NB4 (cell line): ENCODE measurements at places on chromosomes 2 and 18.
A peak's percentile ranks its signal among the peaks of the same experiment; 100 is the strongest.

DNA sequence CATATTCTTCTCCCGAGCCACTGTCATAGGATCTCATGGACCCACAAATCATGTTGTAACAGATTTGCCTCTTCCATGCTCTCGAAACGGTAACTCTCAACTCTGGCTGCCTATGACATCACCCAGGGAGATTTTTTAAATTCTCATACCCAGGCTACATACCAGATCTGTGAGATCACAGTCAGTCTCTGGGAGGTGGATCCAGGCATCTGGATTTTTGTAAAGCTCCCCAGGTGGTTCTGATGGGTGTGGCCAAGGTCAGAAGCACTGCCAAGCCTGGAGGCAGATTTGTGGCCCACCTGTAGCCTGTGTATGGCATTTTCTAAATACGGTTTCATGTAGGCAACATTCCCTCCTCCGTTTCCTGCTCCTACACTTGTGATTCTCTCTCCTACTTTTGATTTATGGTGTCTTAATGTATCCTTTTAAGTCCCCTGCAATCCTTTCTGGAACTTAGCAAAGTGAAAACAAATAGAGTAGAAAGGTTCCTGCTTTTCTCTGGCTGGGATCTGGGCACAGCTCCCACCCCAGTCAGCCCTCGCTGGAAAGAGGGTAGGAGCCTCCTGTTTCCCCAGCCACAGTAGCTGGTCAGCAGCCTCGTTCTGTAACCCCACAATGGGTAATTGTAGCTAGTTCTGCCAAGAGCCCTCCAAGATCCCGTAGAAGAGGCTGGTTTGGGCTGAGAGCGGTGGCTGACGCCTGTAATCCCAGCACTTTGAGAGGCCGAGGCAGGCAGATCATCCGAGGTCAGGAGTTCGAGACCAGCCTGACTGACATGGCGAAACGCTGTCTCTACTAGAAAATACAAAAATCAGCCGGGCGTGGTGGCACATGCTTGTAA lies 96.2 kb downstream of the KLHL29 start:
- no peak for DNase-seq

GRCh38 chr2:236545814-236546480 lies 23.7 kb upstream of the ACKR3 start:
- no peak for DNase-seq

- DNase-seq: peak; percentile 67
These were observed 12.8 kb downstream of the SLC30A3 start for GRCh38 chr2:27249891-27250651.

- DNase-seq: no peak
These were observed 105.3 kb downstream of the PARD3B start for GRCh38 chr2:204650611-204651010.

GRCh38 chr2:197079414-197079813 lies 152.9 kb upstream of the PGAP1 start:
- DNase-seq: no peak

DNA sequence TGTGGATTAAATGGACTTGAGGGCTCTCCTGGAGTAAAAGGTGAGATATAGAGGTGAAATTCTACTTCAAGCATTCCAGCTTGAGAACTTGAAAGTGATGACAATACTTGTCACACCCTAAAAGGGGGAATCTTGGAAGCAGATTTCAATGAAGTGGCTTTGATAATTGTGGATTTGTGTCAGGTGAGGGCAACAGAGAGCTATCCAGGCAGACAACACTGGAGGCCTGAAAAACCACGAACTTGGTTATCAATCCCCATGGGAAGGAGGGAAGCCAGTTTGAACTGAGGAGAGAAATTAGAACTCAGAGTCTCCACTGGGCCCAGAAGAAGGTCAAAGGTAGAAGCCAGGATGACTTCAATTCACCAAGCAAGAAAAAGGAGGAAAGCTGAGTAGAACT lies 263.9 kb downstream of the FIGN start:
- peak; percentile 75 for DNase-seq

DNA sequence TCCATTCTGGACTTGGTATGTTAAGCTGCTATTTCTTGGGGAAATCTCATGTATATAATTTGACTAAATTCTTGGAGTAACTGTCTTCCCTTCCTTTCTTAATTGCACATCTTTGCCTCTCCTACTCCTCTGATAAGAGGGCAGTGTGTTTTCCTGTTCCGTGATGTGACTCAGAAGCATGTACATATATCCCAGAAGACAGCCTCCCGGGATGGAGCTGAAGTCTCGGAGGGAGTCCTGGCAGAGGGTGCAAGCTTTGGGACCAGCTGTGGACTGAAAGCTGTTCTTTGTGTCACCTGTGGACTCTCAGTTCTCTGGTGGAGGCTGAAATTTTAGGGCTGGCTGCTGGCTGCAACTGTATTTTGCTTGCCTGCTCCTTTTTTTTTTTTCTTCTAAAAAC lies 54.7 kb upstream of the MGAT5 start:
- no peak for DNase-seq

- no peak for DNase-seq
These were observed 418.6 kb downstream of the TSN start for GRCh38 chr2:122174061-122174460.

- DNase-seq: no peak
These were observed 16.1 kb downstream of the SNORC start for GRCh38 chr2:232886176-232886575.

- peak; percentile 85 for DNase-seq
These were observed 35.4 kb downstream of the INPP4A start for GRCh38 chr2:98479959-98480524.

GRCh38 chr18:74413836-74414235 lies 43.3 kb downstream of the DIPK1C start:
- DNase-seq: no peak

GRCh38 chr18:29188760-29189159 lies 1011.8 kb upstream of the CDH2 start:
- DNase-seq: no peak
